ENCODE measurements at places on chromosomes 6 and 20.

DNA sequence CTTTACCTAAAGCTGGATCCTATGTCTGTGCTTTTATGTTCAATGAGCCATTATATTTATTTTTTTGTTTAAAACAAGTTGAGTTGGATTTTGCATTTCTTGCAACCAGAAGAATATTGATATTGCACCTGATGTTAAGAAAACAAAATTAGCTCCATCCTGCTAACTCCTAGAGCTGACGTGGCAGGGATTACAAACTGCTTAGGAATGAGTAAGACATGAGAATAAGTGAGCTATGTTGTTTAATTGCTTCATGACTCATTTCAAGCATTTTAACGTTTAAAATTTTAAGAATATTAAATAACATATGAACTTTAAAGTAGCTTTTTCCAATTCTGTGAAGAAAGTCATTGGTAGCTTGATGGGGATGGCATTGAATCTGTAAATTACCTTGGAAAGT lies 663.5 kb downstream of the EPM2A start:
- DNase-seq, result no peak

- DNase-seq, result no peak
Observed at GRCh38 chr6:170417881-170418280, 111.3 kb downstream of the FAM120B start.

- DNase-seq, result no peak
Observed at GRCh38 chr6:125512621-125513020, 210.9 kb upstream of the HDDC2 start.

GRCh38 chr6:166862287-166862977 lies 93.9 kb downstream of the RNASET2 start:
- peak; percentile 17 for DNase-seq

GRCh38 chr6:135006386-135006914 lies 48.2 kb downstream of the HBS1L start:
- DNase-seq, result no peak

GRCh38 chr6:15577106-15577505 lies 85.7 kb downstream of the DTNBP1 start:
- DNase-seq, result no peak

GRCh38 chr6:36958775-36959554 lies 4.4 kb downstream of the PI16 start:
- no peak for DNase-seq

GRCh38 chr6:38131527-38131965 lies 312.0 kb downstream of the ZFAND3 start:
- peak; percentile 32 for DNase-seq

GRCh38 chr6:36780442-36781177 lies 58.6 kb downstream of the CPNE5 start:
- no peak for DNase-seq
